G401 (cell line): ENCODE measurements at places on chromosomes 5 and 9. TPM values are rescaled to one million over a fixed set of nuclear protein-coding genes. Genes with fewer than 3 reads are reported as not detected.

Gene PPP2R2B
- not detected in 2 replicates for total RNA-seq

- no peak for DNase-seq
These were observed 143.9 kb downstream of the SEMA5A start for GRCh38 chr5:9401786-9402472.

- no peak for DNase-seq
These were observed 286.6 kb downstream of the FER start for GRCh38 chr5:109034306-109034705.

DNA sequence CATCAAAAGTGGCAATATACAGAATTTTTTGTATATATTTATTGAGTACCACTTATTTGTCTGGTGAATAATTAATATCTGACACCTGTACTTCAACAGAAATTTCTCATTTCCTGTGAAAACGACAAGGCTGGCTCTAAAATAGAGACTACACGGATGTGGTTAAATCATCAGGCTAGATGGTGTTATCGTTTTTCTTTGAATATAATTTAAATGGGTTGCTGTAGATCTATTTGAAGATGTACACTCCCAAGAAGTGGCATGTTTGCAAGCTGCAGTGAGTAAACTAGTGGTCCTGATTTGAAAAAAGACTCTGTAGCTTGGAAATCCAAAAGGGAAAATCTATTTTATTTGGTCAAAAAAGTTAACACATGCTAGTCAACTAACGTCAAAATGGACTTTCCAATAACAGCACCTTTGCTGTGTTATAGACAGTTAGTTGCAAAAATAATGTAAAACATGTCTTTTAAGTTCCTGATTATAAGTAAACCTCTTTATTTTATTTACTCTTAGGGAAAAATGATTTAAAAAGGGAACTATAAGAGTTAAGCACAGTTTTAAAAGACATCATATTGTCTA is 13.8 kb downstream of the ST8SIA4 start:
- no peak for DNase-seq

DNA sequence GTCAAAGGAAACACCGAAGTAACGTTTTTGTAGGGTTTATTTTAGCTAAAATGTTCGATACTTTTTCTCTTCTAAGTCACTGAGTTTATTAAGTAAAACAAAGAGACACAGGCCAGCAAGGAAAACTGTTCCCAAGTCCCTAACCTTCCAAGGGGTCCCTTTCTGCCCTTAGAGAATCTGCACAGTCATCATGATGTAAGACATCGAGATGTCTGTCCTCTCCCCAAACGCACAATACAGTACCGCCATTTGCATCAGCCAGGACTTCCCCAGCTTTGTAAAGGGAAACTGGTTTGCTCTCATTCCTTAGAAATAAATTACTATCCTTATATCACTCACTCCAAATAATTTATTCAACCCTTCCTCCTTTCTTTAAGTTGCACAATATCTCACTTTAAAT is 89.3 kb downstream of the MARCHF11 start:
- DNase-seq = no peak
